ENCODE measurements at places on chromosomes 6 and 20.

- DNase-seq = no peak
These were observed 38.4 kb downstream of the RREB1 start for GRCh38 chr6:7145885-7146828.

DNA sequence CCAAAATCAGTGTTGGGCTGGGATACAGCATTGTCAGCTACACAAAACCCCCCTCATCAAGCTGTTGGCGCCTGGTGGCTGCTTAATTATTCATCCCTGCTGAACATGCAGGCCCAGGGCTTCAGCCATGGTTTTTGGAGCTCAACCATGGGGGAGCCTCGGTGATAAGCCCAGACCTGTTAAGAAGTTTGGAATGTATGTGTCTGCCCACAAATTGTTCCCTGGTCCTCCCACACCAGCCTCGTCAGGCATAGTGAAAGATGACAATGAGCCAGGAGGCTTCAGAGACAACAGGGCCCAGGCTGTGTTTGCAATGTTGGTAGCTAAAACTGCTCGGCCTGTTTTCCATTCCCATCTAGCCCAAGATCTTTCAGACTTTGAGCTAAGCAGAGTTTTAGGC lies 34.8 kb upstream of the SIRPA start:
- no peak for DNase-seq

- DNase-seq = no peak
These were observed at the start of gene SLC2A10 for GRCh38 chr20:46709459-46710152. TSS of gene SLC2A10 (plus strand) at chr20:46709649. CDS start at chr20:46709737, 88 bp downstream.

- no peak for DNase-seq
These were observed 20.7 kb upstream of the SLC2A12 start for GRCh38 chr6:134073161-134073560.

DNA sequence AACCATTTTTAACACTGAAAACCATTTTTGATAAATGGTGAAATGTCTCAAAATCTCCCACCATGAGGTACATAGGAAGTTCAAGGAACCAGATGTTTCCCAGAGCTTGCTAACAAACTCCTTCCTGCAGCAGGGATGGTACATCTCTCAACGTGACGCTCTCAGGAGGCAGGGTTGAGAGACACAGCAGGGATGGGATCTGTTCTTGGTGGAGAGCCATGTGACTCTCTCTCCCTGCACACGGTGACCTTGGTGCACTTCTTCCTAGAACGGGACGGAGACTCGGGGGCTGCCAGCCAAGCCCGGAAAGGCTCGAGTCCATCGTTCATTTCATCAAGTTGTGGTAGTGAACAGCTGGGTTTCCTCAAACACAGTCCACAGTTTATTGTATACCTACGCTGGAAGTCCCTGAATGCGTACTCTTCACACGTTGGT lies 94.2 kb downstream of the FAM50B start:
- no peak for DNase-seq

- DNase-seq = no peak
These were observed 154.9 kb upstream of the BEND6 start for GRCh38 chr6:56799989-56800388.

- DNase-seq = no peak
These were observed 246.0 kb upstream of the EXOC2 start for GRCh38 chr6:938916-939315.

DNA sequence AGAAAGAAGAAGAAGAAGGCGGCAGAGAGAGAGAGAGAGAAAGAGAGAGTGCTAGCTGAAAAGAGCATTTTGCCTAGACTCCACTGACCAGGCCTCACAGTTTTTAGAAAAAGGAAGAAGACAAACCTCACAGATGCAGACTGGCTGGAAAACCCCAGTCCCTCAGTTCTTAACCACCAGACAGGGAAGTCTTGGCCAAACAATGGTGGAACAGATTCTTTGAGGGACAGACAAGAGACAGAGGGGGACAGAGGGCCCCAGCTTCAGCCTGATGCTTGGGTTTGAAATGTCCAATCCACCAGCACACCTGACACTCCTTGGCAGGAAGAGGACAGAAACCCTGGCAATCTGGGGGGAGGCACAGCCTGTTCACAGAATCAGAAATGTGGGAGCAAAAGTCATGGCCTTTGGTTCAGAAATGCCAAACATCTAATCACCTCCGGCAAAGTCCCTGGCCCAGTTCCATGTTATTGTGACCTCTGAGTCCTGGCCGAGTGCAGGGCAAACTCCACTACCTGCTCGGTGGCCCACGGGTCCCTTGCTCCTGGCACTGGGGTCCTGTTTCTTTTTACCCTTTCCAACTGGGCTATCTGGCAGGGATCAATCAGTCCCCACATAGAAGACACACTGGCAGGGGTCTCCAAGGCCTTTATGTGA lies 235.2 kb downstream of the LY86 start:
- DNase-seq = no peak

DNA sequence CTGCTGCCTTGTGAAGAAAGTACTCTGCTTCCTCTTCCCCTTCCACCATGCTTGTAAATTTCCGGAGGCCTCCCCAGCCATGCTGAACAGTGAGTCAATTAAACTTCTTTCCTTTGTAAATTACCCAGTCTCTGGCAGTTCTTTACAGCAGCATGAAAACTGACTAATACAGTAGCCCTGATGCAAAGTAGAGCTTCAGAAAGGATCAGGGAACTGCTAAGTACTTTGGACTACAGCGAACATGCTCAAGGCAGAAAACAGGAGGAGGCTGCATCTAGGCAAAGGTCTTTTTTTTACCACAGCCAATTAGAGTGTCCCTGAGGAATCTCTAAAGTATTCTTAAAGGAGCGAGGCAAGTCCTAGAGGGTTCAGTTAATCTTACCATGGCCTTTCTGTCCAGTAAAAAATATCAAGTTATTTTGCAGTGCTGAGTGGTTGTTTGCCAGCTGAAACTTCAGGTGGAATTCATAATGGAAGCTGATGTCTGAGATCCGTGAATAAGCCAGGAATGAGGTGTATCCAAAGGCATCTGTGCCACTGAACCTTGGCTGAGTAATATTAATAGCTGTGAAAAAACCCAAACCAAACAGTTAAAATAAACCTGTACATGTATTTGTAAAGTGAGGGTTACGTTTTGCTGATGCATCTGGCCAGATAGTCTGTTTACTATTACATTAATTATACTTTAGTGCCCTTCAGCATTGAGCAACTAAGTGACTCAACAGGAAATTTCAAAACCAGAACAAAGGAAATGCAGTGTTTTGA lies 170.4 kb downstream of the PHF3 start:
- no peak for DNase-seq

GRCh38 chr6:14202947-14203346 lies 85.4 kb downstream of the CD83 start:
- DNase-seq = no peak

DNA sequence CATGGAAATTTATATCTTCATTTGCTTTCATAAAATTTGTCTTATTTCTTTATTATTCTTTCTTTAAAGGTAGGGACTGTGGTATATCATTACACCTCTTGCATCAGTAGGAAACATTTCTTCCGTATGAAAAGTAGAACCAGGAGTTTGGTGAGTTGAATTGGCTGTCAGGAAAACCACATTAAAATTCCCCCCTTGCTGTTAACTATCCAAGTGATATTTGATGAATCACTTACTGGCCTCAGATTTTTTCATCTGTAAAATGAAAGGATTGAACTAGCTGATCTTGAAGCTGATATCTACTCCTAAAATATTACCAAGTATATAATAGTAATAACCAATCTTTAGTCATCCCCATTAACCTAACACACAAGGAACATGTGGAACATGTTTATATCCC lies 460.9 kb downstream of the GJA1 start:
- DNase-seq = no peak

GRCh38 chr6:111743862-111744692 lies 129.2 kb downstream of the FYN start:
- no peak for DNase-seq

GRCh38 chr20:3188823-3189413 lies 15.6 kb downstream of the DDRGK1 start:
- peak; percentile 30 for DNase-seq

DNA sequence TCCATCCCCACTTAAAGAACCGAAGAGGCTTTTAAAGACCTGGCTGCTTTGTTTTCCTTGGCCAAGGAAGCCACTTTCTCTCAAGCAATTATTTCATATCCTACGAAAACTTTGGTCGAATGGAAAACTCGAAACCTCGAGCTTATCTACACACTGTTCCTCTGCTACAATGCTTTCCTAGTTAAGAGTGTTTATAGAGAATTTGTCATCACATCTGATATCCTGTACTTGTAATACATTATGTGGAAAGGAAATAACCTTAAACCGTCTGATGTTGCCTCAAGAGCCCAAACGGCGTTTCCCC lies 28.1 kb downstream of the TFAP2B start:
- no peak for DNase-seq

GRCh38 chr6:151143806-151144205 lies 96.0 kb upstream of the AKAP12 start:
- no peak for DNase-seq

GRCh38 chr6:130394246-130394645 lies 28.4 kb downstream of the TMEM200A start:
- no peak for DNase-seq

DNA sequence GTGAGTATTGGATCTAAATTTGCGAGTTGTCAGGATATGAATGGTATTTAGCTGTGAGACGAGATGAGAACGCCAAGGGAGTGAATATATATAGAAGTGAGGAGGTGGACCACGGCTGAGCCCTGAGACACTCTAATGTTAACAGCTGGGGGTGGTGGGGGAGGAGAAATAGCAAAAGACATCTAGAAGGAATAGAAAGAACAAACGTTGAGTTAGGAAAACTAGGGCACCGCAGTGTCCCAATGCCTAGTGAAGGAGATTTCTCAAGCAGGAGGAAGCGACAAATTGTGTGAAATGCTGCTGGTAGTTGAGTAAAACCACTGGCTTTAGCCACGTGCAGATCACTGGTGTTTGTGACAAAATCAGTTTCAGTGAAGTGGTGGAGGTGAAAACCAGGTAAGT lies 56.9 kb downstream of the CD164 start:
- no peak for DNase-seq

DNA sequence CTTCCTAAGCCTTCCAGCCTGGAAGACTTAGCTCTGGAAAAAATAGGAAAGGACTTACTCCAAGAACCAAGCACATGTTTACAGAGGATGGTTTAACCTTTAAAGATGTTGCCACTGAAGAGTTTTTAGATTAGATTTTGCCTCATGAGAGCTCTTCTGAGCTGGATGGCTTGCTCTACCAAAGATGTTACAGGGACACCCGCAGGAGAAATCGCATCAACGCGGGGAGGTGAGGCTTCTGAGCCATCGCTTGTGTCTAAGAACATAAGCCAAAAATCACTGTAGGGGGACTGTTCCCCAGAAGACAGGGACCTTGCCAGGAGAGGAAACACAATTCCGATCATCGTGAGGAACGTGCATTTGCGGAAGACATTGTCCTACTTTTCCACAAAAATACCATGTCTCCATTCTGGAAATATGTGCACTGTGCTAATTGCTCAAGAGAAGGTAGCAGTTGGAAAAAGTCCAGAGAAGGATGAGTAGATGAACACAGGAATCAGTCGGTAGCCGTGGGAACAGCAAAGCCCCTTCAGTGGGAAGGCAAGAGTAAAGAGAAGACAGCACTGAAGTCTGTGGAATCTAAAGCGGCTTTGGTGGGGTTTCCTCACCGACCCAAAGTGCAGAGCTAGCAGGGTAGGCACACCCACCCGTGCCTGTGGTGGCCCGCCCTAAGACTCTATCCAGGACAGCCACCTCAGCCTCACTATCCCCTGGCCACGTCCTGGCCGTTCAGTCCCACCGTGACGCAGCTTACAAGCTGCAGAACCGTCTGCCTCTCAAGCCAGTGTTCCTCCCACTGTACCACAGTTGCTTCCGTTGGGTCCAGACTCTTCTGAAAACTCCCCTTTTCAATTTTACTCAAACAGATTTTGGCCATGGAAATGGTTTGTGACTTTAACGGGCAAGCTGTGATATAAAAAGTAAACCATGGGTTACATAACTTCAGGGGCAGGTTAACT lies 334.8 kb downstream of the NRN1 start:
- no peak for DNase-seq

DNA sequence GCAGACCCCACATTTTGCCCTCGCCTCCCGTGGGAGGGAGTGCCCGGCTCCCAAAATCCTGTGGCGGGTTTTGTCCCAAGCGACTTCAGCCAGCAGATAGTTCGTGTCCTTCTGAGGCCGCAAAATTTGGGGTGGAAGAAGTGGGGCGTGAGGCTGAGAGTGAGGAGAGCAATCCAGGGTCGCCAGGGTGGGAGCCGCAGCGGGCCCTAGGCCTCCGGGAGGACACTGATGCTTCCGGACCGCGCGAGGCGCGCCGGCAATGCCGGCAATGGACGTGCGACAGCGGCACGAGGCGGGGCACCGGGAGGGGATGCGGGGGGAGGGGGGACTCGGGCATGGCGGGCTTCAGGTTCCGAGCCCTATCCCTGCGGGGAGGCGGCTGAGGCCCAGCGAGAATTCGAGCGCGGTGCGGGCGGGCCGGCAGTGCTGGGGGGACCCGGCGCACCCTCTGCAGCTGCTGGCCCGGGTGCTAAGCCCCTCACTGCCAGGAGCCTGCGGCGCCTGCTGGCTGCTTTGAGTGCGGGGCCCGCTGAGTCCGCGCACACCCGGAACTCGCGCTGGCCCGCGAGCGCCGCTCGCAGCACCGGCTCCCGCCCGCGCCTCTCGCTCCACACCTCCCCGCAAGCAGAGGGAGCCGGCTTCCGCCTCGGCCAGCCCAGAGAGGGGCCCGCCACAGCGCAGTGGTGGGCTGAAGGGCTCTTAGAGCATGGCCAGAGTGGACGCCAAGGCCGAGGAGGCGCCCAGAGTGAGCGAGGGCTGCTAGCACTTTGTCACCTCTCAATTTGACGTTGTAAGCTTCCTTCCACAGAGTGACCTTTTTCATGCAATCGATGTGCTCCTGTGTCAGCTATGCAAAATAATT lies 143.8 kb downstream of the LPA start:
- peak; percentile 50 for DNase-seq

DNA sequence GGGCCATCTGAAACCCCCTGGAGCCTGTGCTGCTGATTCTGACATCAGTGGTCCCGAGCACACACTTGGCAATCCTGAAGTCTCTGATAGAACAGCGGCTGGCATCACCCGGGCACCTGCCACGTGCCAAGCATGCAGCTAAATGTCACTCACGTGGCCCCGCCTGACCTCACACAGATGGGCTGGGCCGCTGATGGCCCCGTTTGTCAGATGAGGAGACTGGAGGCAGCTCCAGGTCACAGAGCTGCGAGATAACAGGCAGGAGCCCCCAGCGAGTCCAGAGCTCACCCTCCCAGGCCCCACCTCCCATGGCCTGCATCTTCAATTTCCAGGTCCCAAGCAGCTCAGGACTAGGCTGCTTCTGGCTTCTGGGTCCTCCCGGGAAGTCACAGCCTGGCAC lies 67.2 kb downstream of the YTHDF1 start:
- DNase-seq = no peak

GRCh38 chr6:33638556-33638955 lies 17.4 kb downstream of the ITPR3 start:
- no peak for DNase-seq

- DNase-seq = no peak
These were observed 482.3 kb upstream of the MANEA start for GRCh38 chr6:95094751-95095663.

GRCh38 chr6:121726596-121726995 lies 291.1 kb downstream of the GJA1 start:
- DNase-seq = no peak

GRCh38 chr6:39085129-39085797 lies 29.7 kb downstream of the SAYSD1 start:
- no peak for DNase-seq

GRCh38 chr20:62844182-62844581 lies 17.4 kb downstream of the TCFL5 start:
- no peak for DNase-seq

GRCh38 chr20:32580970-32581838 lies 3.9 kb downstream of the NOL4L start:
- DNase-seq = peak; percentile 14

Measured in NCI-H2171 (cell line).